ENCODE measurements at places on chromosomes 11 and 22.

DNA sequence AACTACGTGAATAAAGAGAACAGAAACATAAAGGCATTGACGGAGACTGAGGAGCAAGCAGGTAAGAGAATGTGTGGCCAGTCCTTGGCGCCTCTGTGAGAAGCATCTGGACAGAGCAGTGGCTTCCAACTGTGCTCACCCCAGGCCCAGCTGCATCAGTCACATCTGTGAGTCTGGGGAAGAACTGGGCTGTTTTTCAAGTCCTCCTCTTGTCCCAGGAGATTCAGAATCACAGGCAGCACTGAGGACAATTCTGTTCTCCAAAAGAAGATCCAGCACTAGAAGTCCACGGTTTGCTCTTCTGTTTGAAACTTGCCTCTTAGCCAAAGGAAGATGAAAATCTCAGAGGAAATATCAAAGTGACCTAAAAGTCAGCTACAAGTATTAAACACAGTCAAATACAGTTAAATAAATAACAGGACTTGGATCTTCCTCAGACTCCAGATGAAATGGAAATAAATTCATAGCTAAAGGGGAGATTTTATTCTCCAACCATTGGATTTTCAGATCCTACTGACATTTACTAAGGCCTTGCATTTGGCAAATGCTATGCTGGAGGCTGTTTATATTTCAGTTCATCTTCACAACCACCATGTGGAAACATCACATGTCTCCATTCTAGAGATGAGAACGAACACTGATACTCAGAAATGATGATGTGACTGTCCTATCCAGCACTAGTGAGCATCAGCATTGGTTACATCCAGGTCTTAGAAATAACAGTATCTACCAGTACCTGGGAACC is 14.1 kb downstream of the FAM181B start:
- DNase-seq: no peak

GRCh38 chr11:34044664-34045485 is 6.7 kb upstream of the CAPRIN1 start:
- no peak for DNase-seq

DNA sequence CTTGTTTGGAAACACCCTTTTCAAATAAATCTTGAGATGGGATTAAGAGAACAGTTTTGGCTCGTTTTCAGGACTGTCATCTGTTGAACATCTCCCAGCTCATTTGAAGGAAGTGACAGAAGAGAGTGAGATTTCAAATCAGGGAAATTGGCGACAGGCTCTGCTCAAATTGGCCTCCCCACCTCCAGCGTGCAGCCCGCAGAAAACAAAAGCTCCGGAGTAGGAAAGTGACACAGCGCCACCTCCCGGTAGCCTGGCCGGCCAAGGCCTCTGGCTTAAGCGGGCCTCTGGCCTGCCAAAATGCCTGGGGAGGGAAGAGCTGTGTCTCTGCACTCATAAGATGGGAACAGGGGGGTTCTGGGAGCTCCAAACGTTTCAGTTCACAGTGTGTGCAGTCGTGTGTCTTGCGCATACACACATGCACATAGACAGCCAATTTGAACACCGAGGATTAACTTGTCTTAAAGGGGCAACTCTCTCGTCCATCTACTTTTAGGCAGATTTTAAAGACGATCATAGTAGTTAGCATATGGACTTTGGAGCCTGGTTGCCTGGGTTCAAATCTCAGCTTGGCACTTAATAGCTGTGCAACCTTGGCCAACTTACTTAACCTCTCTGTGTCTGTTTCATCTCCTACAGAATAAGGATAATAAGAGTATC is 132.7 kb upstream of the RCN1 start:
- no peak for DNase-seq

DNA sequence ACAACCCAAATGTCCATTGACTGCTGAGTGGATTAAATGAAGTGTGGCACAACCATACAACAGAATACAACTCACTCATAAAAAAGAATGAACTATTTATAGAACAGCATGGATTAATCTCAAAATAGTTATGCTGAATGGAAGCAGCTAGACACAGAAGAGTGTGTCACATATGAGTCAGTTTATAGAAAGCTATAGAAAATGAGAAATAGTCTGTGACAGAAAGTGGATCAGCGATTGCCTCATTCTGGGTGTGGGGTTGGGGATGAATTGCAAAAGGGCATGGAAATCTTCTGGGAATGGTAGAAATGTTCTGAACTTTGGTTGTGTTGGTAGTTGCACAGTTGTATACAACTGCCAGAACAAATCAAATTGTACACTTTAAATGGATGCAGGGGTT is 37.4 kb downstream of the PRR5L start:
- DNase-seq: no peak

GRCh38 chr11:14852571-14853177 is 39.4 kb downstream of the CYP2R1 start:
- no peak for DNase-seq

GRCh38 chr22:23832226-23833016 is 6.4 kb downstream of the DERL3 start:
- no peak for DNase-seq

Data from DMS153 (cell line).